GM20000 (cell line): ENCODE measurements at places on chromosomes 6 and 20.
A peak's percentile ranks its signal among the peaks of the same experiment; 100 is the strongest.

DNA sequence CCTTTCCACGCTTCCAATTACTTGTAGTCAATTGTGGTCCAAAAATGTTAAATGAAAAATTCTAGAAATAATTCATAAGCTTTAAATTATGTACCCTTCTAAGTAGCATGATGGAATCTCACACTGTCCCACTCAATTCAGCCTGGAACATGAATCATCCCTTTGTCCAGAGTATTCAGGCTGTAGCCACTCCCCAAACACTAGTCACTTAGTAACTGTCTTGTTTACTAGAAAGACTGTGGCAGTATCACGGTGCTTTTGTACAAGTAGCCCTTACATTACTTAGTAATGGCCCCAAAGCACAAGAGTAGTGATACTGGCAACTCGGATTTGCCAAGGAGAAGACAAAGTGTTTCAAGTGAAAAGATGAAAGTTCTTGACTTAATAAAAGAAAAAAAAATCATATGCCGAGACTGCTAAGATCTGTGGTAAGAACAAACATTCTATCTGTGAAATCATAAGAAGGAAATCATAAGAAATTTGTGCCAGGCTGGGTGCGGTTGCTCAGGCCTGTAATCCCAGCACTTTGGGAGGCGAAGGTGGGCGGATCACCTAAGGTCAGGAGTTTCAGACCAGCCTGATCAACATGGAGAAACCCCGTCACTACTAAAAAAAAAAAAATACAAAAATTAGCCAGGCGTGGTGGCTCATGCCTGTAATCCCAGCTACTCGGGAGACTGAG lies 168.5 kb upstream of the SIM1 start:
- DNase-seq, result no peak

GRCh38 chr6:166005401-166005943 lies 162.2 kb downstream of the TBXT start:
- no peak for DNase-seq

- DNase-seq, result no peak
These were observed 480.9 kb upstream of the MARCKS start for GRCh38 chr6:113375950-113376846.

DNA sequence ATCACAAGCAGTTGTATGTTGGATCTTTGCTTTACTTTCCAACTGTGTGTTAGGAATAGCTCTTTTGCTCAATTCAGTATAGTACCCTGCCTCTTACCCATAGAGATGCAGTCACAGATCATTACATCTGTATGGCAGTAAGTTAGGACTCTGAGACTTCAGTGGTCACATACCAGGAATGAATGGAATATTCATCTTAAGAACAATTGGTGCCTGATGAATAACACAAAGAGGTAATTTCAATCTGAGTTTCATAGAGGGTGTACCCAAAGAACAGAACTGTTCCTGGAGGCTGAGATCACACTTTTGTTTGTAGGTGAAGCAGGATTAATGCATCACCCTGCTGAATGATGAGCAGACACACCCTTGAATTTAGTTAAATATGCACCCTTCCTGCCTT lies 28.7 kb upstream of the KIF13A start:
- DNase-seq, result no peak

DNA sequence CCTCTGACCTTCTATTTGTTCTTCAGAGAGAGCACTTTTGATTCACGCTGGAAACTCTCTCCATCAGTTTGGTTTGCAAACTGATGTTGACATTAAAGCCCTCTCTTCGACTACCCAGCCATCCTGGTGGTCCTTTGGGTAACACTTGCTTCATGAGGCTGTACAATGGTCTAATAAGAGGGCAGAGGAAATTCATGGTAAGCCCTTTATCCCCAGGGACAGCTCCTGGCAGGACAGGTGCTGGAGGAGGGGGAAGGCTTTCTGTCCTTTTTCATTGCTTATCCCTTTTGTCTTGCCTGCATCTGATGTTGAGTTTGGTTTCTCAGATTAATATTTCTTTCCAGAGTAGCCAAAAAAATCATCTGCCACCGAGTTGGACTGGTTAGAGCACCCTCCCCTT lies 52.1 kb upstream of the CD93 start:
- no peak for DNase-seq

DNA sequence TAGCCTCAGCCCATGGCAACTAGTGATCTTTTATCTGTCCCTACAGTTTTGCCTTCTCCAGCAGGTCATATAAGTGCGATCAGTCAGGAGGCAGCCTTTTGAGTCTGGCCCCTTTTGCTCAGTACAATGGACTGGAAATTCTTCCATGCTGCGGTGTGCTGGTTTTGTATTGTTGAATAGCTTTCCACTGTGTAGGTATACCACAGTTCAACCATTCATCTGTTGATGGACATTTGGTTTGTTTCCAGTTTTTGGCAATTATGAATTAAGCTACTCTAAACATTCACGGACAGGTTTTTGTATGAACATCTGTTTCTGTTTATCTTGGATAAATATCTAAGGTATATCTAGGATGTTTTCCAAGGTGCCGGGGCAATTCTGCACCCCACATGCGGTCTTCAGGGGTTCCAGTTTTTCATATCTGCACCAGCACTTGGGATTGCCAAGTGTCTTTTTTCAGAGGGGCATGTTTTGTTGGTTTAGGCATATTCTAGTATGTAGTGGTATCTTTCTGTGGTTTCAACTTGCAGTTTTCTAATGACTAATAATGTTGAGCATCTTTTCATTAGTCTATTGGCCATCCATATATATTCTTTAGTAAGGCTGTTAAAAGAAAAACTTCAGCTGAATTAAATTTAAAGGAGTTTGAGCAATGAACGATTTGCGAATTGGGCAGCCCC lies 141.0 kb downstream of the TFAP2C start:
- DNase-seq, result no peak

DNA sequence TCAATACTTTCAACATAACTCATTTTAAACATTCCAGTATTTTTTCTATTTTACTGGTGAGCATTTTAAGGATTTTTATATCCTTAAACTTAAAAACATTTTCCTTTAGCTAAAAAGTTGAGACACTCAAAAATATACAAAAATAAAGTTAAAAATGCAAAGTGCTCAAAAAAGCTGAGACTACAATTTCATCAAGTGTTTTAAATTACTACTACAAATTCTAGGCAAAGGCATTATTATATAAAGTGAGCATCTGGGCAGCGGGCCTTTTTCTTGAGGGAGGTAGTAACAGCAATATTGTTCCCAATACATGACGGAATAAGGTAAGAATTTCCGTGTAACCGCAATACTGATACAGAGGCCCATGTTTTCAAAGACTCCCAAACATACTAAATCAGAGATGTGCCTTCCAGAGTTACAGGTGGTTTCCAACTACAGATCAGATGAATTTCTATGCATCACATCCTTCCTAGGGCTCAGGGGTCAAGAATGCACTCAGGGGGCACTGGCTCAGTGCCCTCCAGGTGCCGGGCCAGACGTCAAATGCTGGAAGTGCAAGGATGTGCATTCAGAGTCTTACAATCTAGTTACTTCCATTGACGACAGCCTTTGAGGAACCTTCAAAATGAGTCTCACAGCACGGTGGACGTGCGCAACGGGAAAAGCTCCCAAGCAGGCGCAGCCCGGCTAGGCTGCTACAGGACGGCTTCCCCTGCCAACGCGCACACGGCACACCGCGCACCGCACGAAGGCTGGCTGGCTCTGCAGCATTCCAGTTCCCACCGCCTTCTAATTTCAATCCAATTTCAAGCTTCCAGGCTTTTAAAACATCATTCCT lies 1.7 kb downstream of the PHF10 start:
- peak; percentile 36 for DNase-seq

DNA sequence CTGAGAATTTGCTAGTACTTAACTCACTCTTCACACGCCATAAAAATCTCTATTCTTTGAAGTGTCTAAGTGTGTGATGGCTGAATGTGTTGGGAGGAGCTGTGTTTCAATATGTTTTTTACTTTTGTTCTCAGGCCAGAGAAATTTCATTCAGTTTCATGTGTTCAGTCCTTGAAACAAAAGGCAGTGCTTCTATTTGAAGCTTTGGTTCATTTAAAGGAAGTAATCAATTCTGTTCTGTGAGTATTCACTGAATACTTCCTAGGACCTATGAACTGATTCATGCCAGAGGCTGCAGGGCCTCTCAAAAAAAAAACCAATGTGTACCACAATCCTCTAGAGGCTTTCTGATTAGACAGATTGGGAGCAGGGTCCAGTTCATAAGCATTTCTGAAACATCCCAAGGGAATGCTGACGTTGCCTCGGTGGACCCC lies 12.4 kb upstream of the F13A1 start:
- DNase-seq, result peak; percentile 34

- no peak for DNase-seq
These were observed 92.6 kb downstream of the JARID2 start for GRCh38 chr6:15338476-15338875.

DNA sequence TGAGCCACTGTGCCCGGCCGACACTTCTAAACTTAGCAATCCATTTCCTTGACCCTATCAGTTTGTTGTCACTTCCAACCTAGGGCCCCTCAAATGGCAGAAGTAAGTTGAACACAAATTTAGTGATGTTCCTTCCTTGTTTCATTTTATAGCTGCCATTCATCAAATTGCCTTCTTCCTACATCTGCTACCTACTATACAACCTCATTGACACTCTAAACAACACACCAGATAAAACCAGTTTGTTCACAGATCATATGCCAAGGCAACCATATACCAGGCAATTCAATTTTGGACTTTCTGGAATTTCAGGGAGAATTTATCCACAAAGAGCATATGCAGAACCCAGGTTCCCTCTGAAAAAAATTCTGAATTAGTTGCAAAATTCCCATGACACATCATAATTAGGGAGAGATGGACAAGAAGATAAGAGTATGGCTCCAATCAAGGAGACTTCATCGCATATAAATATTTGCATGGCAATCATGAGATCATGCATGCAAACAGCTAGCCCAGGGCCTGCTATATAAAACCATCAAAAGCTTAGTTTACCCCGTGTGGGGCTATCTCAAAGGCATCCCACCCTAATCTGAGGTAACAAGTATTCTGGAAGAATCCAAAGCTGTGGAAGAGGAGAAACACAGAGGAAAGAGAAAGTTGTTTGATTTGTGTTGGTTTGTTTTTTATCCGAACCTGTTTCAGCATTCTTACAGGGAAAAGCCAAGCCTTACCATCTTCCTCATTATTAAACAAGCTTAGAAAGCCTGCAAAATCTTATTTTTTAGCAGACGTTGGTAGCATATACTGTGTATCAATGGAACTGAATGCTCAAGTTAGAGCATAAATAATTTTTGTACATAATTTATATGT lies 132.8 kb upstream of the TNFAIP3 start:
- no peak for DNase-seq

DNA sequence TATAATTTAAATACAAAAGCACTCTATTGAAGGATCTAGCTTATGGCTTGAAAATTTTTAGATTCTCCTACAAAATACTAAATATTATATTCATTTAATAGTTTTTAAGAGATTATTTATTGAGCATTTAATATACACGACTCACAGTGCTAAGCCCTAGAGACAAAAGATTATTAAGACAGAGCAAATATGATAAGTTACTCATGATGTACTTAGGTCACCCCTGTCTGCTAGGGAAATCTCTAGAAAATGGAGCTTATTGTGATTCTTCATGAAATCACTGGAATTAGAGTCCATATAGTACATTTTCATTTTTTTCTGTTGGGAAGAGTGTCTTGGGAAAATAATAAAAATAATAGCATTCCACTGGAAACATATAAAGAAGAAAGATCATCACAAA lies 37.8 kb downstream of the BEND6 start:
- no peak for DNase-seq

DNA sequence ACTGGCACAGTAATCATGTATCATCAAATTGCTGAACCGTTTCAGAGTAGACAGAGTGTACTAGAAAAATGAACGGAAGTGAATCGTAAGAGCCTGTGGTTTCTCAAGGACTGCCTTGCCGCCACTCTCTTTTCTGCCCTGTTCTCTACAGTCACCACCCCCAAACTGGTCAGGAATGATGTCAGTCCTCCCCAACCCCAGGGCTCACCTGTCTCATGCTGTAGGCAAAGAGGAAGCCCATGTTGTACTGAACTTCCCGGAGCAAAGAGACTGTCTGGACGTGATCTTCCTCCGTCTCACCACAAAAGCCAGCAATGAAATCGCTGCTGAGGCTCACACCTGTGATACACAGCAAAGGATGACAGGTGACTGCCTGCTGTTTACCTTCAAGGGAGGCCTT lies 31.0 kb downstream of the CDK5RAP1 start:
- peak; percentile 39 for DNase-seq

- no peak for DNase-seq
These were observed 124.3 kb upstream of the CNR1 start for GRCh38 chr6:88290411-88290810.

GRCh38 chr6:72102561-72102960 lies 216.2 kb downstream of the RIMS1 start:
- no peak for DNase-seq

DNA sequence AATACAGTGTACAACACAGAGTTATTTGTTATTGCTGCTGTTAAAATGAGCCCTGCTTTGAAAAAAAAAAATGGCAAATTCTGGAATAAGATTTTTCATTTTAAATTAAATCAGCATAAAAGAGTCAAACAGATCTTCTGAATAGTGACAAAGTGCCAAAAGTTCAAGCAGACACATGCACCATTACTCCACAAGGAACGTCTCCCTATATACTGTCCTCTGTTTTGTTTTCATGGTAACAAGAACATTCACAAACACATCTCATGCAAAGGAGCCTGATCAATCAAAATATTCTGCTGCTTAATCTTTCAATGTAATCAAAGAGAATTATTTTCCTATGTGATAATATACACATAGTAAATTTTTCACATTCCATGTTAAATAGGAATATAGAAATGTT lies 2.7 kb downstream of the HIVEP2 start:
- DNase-seq, result no peak
